Activated naive CD4-positive, alpha-beta T cell treated with anti-CD3 and anti-CD28 coated beads for 36 hours (primary cell): ENCODE measurements at places on chromosomes 7 and 10. TPM values are rescaled to one million over a fixed set of nuclear protein-coding genes. Genes with fewer than 3 reads are reported as not detected.
A peak's percentile ranks its signal among the peaks of the same experiment; 100 is the strongest.

FOXI2 gene
- total RNA-seq, result not detected

TRUB1 gene
- total RNA-seq, result 15.2 TPM

ARHGEF5 gene
- 17.6 TPM for total RNA-seq

ODAD2 gene
- total RNA-seq, result 0.55 TPM

PAX4 gene
- total RNA-seq, result not detected

DNA sequence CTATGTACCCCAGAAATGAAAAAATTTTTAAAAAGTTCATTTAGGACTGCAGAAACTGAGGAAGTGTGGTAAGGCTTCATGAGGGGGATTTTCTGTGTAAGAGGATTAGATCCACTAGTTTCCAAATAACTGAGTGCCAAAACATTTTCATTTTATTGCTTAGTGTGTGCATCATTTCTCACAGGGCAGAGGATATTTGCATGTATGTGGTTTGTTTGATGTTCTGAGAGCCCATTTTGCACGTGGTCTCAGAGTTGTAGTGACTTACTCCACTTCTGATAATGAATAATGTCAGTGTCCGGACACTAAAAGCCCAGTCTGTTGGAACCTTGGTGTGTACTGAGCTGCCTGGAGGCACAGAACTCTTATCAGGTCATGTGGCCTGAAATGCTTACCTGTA, 299.9 kb downstream of the AUTS2 start:
- H3K27ac ChIP-seq, result no peak overlapping the region
- H3K4me1 ChIP-seq, result no peaks in the 10 kb centered on the region

DNA sequence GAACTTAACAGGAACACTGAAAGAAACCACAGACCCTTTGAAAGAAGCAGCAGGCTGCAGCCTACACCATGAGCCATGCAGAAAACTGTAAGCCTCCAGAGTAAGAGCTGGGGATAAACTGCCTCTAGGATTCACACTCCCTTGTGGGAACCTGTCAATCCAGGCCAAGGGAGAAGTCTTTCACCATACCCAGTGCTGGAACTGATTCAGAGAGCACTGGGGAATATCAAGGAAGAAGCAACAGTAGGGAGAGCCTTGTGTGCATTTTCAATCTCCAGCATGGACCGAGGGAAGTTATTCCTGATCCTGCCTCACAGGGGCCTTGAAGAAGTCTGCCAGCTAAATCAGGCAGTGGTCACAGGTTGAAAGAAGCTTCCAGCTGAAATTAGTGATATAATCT, 282.2 kb downstream of the AGMO start:
- no peak overlapping the region for H3K4me3 ChIP-seq
- no peak overlapping the region for H3K27ac ChIP-seq
- H3K36me3 ChIP-seq, result no peaks in the 10 kb centered on the region
- H3K4me1 ChIP-seq, result no peaks in the 10 kb centered on the region

DNA sequence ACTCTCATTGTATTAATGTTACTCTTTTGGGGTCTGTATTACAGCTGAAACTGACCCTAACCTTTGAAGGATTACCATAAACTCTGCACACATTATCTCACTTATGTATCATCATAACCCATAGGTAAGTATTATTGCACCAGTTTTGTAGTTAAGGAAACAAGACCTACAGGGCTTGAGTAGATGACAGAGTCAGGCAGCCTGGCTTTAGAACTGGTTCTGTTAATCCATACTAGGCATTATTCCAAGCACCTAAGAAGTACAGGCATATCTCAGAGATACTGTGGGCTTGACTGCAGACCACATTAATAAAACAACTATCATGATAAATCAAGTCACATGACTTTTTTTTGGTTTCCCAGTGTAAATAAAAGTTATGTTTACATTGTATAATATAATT, 17.1 kb upstream of the AKR1B1 start:
- H3K4me3 ChIP-seq, result no peak overlapping the region
- H3K27me3 ChIP-seq, result no peaks in the 10 kb centered on the region
- H3K36me3 ChIP-seq, result no peaks in the 10 kb centered on the region
- no peak overlapping the region for H3K27ac ChIP-seq

DNA sequence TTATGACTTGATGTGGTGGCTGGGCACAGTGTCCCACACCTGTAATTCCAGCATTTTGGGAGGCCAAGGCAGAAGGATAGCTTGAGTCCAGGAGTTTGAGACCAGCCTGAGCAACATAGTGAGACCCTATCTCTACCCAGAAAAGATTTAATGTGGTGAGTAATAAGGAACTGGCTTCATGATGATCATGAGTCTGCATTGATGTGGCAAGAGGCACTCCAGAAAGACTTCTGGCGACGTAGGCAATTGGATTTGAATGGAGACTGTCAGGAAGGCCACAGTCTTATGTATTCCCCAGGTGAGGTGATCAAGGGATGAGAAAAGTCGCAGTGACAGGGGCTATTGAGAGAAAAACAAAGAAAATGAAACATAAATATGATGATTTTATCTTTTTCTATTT, 138.0 kb downstream of the CACNB2 start:
- H3K36me3 ChIP-seq, result no peaks in the 10 kb centered on the region
- no peak overlapping the region for H3K27ac ChIP-seq
- no peak for DNase-seq
- peaks cover 8% of the 10 kb centered on the region for H3K27me3 ChIP-seq

GRCh38 chr10:79243181-79244067, 103.8 kb upstream of the PPIF start:
- DNase-seq, result peak; percentile 82
- peaks cover 11% of the 10 kb centered on the region for H3K36me3 ChIP-seq
- H3K27me3 ChIP-seq, result no peaks in the 10 kb centered on the region
- peak overlapping the region; percentile 80 for H3K4me3 ChIP-seq

DNA sequence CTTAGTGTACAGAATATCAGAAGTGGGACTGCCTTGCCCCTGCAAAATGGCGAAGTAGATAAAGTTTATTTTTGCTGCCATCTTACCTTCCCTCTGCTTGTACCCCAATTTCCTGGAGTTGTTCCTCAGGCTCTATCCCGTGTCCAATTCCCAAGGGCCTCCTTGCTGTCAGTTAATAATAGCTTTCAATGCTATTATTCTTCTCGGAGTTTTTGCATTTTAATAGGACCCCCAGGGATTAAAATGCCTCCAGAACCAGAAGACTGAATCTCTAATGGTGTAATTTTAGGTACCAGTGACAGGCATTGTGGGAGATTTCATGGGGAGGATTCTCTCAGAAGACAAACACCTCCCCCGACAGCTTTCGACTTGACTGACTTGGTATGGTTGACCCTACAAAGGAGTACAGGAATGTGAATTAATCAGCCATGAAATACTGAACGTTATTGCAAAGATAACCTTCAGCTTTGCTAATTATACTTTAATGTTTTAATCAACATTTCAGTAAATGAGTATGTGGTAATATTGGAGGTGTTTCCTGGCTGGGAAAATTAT, 75.2 kb downstream of the ZNF22 start:
- H3K27me3 ChIP-seq, result peaks cover 7% of the 10 kb centered on the region
- no peak overlapping the region for H3K27ac ChIP-seq
- DNase-seq, result no peak
- H3K36me3 ChIP-seq, result no peaks in the 10 kb centered on the region
- no peaks in the 10 kb centered on the region for H3K4me1 ChIP-seq
- no peak overlapping the region for H3K4me3 ChIP-seq

DNA sequence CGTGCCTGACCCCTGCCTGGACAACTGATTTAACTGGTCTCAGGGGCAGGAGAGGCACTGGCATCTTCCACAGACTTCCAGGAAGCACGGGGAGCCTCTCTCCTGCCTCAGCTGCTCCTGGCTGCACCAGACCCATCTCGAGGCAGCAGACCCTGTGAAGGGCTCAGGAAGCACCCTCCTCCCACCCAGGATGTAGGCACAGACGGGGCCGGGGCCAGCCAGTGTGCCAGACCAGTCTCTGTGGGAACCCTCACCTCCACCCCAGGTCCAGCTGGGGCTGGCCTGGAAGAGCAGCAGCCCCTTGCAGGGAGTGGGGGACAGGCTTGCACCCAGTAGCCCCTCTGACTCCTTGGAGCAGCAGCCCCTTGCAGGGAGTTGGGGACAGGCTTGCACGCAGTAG, 56.3 kb downstream of the RASGEF1A start:
- no peaks in the 10 kb centered on the region for H3K36me3 ChIP-seq
- H3K27ac ChIP-seq, result no peak overlapping the region
- H3K4me1 ChIP-seq, result no peaks in the 10 kb centered on the region
- DNase-seq, result no peak
- H3K4me3 ChIP-seq, result no peak overlapping the region
- H3K27me3 ChIP-seq, result no peaks in the 10 kb centered on the region

GRCh38 chr7:149293946-149294633, 32.1 kb downstream of the ZNF783 start:
- no peak for DNase-seq
- no peak overlapping the region for H3K4me3 ChIP-seq
- no peaks in the 10 kb centered on the region for H3K27me3 ChIP-seq
- no peak overlapping the region for H3K27ac ChIP-seq

DNA sequence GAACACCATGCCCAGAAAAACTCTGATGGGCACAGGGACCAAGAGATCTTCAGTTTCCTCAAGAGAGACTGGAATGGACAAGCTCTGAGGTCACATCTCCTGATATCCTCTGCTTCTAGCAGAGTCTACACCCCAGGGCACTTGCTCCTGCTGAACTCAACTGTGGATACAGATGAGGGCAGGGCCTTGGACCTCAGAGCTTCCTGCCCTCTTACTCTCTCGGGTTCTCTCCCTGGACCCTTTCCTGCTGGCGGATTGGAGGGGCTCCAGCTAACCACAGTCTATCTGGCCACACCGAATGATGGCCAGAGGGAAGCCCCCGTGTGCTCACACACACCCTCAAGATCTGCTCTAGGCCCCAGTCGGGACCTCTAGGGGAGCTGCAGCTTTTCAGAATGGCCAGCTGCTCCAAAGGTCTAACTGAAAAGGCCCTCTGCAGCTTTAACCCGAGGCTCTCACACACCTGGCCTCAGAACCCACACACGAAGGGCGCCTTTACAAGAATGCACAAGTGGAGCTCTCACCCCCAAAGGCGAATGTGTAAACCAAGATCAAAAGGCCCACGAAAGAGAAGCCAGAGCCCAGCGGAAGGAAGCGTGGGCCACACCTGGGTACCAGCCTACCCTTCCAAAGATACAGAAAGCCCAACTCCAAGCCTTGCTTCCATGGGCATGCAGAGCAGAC, 65.5 kb downstream of the FAM53B start:
- no peaks in the 10 kb centered on the region for H3K27me3 ChIP-seq
- no peak overlapping the region for H3K27ac ChIP-seq
- peak; percentile 43 for DNase-seq
- peaks cover 20% of the 10 kb centered on the region for H3K36me3 ChIP-seq
- H3K4me3 ChIP-seq, result peak overlapping the region; percentile 3
- H3K4me1 ChIP-seq, result peaks cover 76% of the 10 kb centered on the region

DNA sequence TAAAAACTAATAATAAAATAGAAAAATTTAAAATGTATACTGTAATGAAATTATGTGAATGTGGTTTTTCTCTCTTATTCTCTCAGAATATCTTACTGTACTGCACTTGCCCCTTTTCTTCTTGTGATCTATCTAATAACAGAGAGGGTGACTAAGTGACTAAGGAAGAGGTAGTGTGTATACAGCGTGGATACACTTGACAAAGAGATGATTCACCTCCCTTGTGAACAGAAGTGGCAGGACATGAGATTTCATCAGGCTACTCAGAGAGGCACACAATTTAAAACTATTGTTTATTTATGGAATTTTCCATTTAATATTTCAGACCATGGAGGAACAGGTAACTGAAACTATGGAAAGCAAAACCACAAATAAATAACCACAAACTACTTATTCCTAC, 806.6 kb upstream of the GHITM start:
- H3K27me3 ChIP-seq, result no peaks in the 10 kb centered on the region
- no peak for DNase-seq
- no peaks in the 10 kb centered on the region for H3K4me1 ChIP-seq
- H3K27ac ChIP-seq, result no peak overlapping the region
- no peak overlapping the region for H3K4me3 ChIP-seq

- no peak for DNase-seq
- H3K4me3 ChIP-seq, result no peak overlapping the region
- H3K4me1 ChIP-seq, result no peaks in the 10 kb centered on the region
- H3K27ac ChIP-seq, result no peak overlapping the region
- H3K36me3 ChIP-seq, result no peaks in the 10 kb centered on the region
- no peaks in the 10 kb centered on the region for H3K27me3 ChIP-seq
Observed at GRCh38 chr7:33744293-33745075, 160.9 kb upstream of the BMPER start.

DNA sequence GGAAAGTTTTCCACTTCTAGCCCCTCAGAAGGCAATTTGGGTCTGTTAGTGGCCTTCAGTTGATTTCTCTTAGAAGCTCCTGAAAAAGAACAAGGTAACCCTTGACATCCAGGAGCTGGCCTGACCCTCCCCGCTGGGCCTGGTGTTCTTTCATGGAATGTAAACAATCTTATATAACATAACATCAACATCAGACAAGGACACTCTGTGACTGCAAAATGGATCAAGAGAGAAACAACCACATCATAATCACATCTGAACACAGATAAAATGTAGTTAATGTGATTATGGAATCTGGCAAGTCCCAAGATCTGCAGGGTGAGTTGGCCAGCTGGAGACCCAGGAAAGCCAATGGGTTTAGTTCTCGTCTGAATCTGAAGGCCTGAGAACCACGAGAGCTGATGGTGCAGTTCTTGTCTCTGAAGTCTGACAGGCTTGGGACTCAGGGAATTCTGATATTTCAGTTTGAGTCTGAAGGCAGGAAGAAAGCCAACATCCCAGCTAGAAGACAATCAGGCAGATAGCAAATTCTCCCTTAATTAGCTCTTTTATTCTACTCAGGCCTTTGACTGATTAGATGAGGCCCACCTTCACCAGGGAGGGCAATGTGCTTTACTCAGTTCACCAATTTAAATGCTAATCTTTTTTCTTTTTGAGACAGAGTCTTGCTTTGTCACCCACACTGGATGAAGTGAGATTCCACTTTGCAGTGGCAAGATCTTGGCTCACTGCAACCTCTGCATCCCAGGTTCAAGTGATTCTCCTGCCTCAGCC, 91.4 kb upstream of the NAMPT start:
- DNase-seq, result no peak
- no peak overlapping the region for H3K27ac ChIP-seq
- H3K4me1 ChIP-seq, result peaks cover 8% of the 10 kb centered on the region

DNA sequence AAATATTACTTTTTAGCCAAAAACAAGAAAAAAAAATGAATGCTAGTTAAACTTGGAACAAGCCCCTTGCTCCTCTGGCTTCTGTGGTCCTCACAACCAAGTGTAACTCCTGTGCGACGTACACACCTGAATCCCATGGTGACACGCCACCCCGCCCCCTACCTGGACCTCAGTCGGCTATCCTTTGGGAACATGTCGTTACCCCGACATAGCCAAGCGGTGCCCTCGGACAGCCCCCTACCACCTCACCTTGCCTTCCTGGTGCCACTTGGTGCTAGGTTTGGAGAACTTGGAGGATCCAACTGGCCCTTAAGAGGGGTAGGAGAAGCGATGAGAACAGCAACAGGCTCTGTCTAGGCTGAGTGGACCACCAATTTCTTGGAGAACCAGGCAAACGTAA, 12.0 kb upstream of the SMARCD3 start:
- no peak overlapping the region for H3K27ac ChIP-seq
- H3K27me3 ChIP-seq, result peaks cover 9% of the 10 kb centered on the region
- no peaks in the 10 kb centered on the region for H3K36me3 ChIP-seq
- no peak overlapping the region for H3K4me3 ChIP-seq
- no peaks in the 10 kb centered on the region for H3K4me1 ChIP-seq

GRCh38 chr10:103795634-103796270, 59.6 kb downstream of the SH3PXD2A start:
- peaks cover 7% of the 10 kb centered on the region for H3K4me1 ChIP-seq
- H3K27me3 ChIP-seq, result no peaks in the 10 kb centered on the region
- H3K27ac ChIP-seq, result no peak overlapping the region
- H3K4me3 ChIP-seq, result no peak overlapping the region
